ENCODE measurements at places on chromosomes 5 and 9.

DNA sequence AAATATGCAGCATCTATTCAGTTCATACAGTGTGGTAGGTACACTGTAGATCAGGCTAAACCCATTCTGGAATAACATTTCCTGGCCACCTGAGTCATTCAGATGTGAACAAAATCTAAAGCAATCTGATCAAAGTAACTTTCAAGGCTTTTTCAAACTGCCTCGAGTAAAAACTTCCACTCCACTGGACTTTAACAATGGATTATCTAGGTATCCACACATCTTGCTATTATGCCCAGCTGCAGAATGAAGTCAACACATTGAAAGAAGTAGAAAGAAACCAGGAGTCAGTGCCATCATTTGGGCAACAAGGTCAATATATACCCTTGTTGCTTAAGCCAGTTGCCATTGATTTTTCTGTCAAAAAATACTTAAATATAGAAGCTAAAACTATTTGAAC is 1352.6 kb upstream of the NUDT12 start:
- no peak for DNase-seq

- no peak for DNase-seq
Measured at GRCh38 chr5:133387621-133388020, 224.7 kb downstream of the FSTL4 start.

GRCh38 chr5:157562111-157562581 is 13.4 kb downstream of the ADAM19 start:
- no peak for DNase-seq

DNA sequence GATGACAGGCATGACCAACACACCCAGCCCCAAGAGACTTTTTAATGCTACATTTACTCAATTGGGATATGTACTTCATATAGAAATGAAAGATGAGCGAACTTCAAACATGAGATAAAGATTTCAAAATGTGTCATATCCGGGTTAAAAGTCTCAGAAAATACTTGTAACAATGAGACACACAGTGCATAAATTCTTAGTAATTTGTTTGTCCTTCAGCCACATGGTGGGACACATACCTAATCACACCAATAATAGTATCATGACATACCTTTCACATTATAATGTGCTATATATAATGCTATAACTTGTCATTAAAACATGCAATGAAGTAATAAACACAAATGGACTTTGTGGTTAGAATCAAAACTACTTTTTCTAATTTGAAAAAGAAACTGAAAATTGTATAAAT is 204.7 kb upstream of the RFX3 start:
- DNase-seq = no peak

- DNase-seq = no peak
Measured at GRCh38 chr5:177303925-177304391, 359 bp downstream of the PRELID1 start.

- DNase-seq = no peak
Measured at GRCh38 chr5:68196876-68197275, 18.7 kb upstream of the PIK3R1 start.

DNA sequence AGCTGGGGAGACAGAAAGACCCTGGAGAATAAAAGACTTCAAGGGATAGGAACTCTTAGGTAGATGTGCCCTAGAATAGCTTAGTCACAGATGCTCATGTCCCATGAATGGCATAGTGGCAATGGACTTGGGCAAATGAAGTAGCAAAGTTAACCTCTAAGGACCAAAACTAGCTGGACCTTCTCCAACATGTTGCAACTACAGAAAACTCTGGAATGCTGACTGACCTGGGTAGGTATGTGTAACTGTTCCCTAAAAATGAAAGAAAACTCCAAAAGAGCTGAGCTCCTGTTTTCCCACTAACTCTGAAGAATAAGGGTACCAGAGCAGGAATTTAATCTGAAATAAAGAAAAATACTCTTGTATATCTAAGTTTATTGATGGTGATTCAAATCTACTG is 12.5 kb upstream of the LPAR1 start:
- DNase-seq = no peak

DNA sequence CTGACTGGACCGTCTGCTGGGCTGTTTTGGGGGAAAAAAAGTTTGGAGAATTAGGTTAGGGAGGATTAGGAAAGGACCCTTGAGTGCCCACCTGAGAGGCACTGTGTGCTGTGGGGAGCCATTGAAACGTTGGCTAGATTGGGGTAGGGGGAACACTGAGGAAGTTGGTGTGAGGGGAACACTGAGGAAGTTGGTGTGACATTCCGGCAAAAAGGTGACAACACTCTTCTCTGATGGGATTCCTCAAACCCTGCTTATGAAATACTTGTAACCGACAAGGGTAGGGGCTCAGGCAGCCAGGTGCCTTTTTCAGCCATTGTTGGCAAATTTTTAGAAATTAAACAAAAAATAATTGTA is 1.0 kb downstream of the CYSTM1 start:
- DNase-seq = no peak

DNA sequence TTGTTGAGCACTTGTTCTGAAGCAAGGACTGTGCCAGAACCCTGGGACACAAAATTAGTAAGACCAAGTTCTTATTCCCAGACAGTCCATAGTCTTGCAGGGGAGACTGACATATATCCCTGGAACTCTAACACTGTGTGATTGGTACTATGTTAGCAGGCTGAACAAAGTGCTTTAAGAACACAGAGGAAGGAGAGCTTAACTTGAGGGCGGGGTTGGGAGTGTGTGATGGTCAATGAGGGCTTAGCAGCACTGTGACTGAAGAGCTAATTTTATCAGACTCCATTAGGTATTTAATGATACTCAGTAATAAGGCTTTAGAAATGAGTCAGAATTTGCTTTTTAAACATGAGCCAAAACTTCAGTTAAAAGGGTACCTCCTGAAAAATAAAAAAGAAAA is 14.9 kb upstream of the SPATA24 start:
- no peak for DNase-seq

- DNase-seq = no peak
Measured at GRCh38 chr9:118630931-118631595, 738.2 kb downstream of the BRINP1 start.
